T-helper 22 cell (primary cell): ENCODE measurements at places on chromosomes 12 and 14.

DNA sequence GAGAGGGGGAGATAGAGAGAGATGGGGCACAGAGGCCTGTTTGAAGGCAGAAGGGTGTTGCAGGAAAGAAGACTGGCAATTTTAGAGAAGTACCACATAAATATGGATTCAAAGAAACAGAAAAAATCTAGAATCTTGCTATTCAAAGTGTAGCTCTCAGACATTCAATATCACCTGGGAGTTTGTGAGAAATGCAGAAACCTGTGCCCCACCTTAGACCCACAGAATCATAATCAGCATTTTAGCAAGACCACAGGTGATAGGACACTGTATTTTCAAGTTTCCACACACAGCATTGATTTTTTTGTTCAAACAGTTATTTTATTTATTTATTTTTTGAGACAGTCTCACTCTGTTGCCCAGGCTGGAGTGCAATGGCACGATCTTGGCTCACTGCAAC is 3.3 kb downstream of the NEDD8 start:
- no peak for DNase-seq

DNA sequence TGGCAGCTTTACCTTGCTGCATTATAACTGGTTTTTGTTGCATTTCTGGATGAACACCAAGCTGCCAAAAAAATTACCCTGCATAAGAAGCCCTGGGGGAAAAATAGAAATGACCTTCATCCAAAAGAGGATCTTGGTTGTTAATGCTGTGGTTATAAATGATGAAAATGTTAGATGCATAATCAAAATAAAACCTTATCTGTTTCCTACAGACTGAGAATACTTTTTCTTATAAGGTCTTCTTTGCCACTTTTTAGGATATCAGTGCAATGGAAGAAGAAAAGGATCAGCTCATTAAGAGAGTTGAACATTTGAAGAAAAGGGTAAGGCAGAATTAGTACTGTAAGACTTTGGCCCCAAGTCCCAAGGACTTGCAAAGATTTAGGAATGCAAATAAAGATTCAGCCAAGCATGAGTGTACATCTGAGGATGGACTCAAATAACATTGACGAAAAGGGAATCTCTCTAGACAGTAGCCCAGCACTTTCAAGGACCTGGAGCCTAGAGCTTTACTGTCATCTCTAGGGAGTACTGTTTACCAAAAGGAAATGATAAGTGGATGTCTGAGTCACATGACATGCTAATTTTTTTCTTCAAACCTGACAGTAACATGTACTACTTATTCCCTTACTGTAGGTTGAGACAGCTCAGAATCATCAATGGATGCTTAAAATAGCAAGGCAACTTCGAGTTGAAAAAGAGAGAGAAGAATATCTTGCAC is 10.7 kb downstream of the IFT81 start:
- DNase-seq: no peak

DNA sequence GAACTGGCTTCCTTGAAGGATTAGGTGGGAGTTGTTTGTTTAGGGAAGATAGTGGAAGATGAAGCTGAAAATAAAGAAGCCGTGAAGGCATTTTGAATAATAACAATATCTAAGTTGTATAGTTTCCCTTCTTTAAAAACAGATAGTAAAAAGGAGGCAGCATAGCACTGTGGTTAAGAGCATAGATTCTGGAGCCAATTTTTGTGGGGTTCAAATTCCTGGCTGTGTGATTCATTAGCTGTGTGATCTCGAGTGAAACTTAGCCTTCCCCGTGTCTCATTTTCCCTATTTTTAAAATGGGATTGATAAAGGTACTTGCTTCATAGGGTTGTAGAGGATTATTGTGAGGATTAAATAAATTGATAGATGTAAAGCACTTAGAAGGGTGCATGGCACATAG is 104.5 kb downstream of the MYRFL start:
- DNase-seq: no peak

GRCh38 chr12:40031965-40032364 is 73.9 kb downstream of the SLC2A13 start:
- no peak for DNase-seq

DNA sequence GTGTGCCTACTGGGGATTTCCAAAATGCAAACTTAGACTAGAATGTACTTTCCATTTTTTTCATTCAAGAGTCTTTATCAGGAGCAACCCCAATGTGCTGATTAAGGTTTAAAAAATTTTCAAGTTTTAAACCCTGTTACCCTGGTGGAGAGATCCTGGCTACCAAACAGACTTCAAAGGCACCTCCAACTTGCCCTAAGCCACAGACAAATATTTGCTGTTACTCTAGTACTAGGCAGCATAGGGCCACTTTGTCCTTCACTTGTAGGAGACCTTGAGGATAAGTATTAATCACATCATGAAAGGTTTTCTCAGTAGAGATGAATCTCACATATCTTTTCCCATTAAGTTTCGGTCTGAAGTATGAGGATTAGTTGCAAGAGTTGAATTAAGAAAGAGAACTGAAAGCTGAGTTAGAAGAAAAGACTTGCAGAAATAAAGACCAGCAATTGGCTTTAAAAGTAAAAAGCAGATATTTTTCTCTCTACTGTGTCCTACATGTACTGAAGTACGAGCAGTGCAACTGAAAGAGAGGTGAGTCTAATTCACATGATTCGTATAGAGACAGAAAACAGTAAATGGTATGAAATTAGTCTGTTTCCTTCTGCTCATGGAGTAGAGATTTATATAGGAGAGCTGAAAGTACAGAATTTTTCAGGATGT is 28.3 kb downstream of the NTN4 start:
- DNase-seq: no peak

GRCh38 chr12:3572560-3572959 is 81.6 kb downstream of the PRMT8 start:
- no peak for DNase-seq

- DNase-seq: no peak
These were observed 6.1 kb upstream of the SERPINA11 start for GRCh38 chr14:94458558-94459205.

- no peak for DNase-seq
These were observed 165.8 kb upstream of the SYT1 start for GRCh38 chr12:78698747-78699146.

- DNase-seq: no peak
These were observed 69.9 kb upstream of the CNTN1 start for GRCh38 chr12:40622246-40622838.

DNA sequence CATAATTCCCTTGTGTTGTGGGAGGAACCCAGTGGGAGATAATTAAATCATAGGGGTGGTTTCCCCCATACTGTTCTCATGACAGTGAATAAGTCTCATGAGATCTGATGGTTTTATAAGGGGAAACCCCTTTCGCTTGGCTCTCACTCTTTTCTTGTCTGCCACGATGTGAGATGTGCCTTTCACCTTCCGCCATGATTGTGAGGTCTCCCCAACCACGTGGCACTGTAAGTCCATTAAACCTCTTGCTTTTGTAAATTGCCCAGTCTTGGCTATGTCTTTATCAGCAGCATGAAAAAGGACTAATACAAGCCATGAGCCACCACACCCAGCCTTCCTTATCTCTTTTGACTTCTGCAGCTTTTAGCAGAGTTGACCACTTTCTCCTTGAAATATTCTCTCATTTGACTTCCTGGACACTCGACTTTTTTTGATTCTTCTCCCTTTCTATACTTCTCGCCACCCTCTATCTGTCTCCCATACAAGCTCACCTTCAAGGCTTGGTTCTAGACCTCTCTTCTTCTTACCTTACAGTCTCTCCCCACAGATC is 2.3 kb downstream of the MTERF2 start:
- no peak for DNase-seq

- no peak for DNase-seq
These were observed 2.2 kb upstream of the KLRG1 start for GRCh38 chr12:8987163-8987562.
